ENCODE measurements at places on chromosomes 1 and 21.

DNA sequence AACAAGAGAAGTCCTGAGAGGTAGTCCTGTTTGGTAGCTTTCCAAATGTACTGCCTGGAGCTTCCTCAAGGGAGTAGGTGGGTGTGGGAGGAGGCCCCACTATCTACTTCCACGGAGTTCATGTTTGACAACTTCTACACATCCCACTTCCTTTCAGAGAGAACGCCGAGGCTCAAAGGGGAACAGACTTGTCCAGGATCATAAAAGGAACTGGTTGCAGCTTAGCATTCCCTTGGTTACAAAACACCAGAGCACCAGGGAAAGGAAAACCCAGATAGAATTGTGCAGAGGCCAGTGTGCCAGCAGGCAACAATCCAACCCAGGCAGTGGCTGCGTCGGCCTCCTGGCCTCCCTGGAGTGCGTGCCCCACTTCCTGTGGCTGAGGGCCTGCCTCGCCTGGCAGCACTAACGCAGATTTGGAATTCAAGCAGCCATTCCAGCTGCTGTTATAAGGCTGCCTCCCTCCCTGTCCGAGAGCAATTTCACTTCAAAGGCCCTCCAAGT is 4.2 kb upstream of the RAP1GAP start:
- no peak for DNase-seq

GRCh38 chr1:145730467-145730866 is 11.2 kb downstream of the CD160 start:
- no peak for DNase-seq

DNA sequence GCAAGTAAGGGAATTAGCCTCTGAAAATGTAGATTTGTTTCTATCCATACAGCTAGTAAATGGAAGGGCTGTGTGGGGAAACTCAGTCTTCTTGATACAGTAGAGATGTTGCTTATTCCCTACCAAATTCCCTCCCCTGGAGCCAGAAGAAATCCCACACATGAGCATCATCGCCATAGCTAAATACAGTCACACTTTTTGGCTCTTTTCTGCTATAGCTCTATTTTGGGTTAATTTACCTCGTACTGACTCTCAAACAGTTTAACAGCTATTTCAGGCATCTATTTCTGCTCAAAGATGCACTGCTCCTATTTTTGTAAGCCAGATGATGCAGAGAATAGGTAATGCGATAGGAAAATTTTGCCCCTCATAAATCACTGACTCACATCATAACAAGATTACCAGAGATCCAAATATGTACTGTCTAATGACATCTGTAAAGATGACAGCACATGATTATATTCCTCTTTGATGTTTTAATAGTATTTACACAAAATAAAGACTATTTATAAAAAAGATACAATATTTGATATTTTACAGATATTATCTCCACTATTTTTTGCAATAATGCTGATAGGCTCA is 58.6 kb downstream of the XCL1 start:
- no peak for DNase-seq

GRCh38 chr1:202850593-202851362 is 38.2 kb downstream of the RABIF start:
- no peak for DNase-seq

DNA sequence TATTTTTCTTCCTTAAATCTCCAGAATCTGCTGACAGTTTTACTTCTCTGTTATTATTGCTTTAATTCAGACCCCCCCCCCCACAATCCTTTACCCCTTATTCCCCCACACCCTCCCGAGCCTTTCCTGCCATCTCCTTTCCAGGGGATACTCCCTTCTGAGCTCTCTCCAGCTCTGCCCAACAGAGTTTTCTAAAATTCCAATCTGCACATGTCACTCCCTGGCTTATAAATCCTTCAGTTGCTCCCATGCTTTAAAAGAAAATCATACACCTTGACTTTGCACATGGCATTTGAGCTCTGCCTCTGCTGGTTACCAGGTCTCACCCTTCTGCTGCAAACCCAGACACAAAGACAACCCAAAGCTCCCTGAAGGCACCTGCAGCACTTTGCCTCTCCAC is 11.7 kb upstream of the EPS8L3 start:
- no peak for DNase-seq

DNA sequence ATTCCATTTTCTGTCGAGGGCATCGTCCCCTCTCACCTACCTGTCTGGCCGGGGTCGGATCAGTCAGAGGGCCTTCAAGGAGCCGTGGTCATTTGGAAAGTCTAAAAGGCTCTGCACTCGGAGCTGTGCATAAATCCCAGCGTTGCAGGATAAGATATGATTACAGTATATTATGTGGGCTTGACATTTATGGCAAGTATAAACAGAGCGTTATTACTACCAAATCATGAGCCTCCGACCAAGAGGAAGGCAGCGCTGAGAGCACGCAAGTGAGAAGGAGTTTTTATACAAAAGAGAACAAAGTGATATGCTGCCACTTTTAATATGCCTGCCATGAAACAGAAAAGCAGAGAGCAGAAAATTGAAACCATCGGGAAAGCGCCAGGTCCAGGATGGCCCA is 419.4 kb upstream of the VAMP3 start:
- no peak for DNase-seq

Data from common myeloid progenitor, CD34-positive (primary cell).